Right lobe of liver (tissue), 6 donors: ENCODE measurements at places on chromosomes 3 and 15.

DNA sequence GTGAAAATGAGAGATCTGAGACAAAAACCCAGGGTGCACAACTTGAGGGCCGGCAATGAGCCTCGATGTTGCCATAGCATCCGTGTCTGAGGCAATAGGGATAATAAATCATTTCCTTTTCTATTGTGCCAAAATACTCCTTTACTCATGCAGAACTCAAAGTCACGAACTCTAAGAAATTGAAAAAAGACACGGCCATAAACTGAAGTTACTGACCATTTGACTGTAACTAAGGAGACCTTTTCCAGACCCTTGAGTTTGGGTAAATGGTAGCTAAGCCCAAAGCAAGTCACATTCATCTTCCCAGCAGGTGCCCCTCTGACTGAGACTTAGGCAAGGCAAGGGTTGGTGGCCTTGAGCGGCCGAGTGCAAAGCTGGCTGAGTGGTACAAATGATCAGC, 141.2 kb upstream of the SLCO3A1 start:
- H3K4me1 ChIP-seq: no peaks in the 10 kb centered on the region
- DNase-seq: no peak
- H3K27me3 ChIP-seq: no peaks in the 10 kb centered on the region
- H3K36me3 ChIP-seq: no peaks in the 10 kb centered on the region
- no peak overlapping the region for H3K4me3 ChIP-seq

GRCh38 chr3:12471241-12471640, 13.0 kb upstream of the TSEN2 start:
- no peak overlapping the region for H3K27ac ChIP-seq
- H3K27me3 ChIP-seq: no peaks in the 10 kb centered on the region
- H3K4me1 ChIP-seq: no peaks in the 10 kb centered on the region

DNA sequence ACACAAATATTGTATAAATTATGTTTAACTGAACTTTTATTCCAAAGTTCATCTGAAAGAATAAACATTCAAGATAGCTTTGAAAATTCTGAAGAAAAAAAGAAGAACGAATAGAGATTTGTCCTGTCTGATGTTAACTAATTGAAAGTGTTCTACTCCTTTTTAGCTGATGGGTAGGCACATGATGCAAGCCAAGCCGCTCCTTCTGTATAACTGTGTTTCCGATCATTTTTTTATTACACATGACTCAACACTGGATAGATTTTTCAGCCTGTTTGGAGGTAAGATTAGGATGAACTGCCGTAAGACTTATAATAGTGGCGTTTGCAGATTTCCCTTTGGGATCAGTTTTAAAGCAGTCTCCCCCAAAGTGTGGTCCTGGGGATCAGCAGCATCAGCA, 19.0 kb downstream of the NSUN3 start:
- H3K4me3 ChIP-seq: no peak overlapping the region
- H3K4me1 ChIP-seq: no peaks in the 10 kb centered on the region
- H3K27ac ChIP-seq: no peak overlapping the region
- no peaks in the 10 kb centered on the region for H3K36me3 ChIP-seq
- no peaks in the 10 kb centered on the region for H3K27me3 ChIP-seq
- DNase-seq: no peak

DNA sequence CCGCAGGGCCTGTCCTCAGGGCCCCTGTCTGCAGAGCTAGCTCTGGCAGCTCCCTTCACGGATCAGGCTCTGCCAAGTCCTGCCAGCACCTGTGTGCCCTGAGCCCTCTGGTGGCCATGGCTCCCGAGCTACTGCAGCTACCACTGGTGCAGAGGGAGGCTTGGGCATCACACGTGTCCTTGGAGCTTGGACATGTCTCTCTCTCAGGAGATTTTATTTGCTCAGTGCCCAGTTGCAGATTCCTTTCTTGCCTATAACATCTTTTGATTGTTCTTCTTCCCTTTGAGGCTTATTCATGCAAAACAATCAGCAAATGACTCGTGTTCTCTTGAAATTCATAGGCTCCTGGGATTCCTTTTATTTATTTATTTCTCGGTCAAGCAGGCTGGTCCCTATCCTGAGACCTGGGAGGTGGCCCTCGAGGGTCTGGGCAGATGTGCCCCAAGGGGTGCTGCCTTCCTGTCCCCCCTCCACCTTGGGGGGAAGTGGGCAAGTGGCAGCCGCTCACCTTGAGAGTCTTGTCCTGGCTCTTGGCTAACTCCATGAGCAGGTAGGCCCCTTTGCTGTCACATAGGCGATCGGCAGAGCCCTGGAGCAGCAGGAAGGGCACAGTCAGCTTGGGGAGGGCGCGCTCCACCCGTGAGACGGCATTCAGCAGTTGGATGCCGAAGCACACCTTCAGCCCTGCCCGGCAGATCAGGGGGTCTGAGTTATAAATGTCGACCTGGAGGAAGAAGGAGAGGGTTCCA, 21.9 kb downstream of the ABTB1 start:
- no peak overlapping the region for H3K27ac ChIP-seq
- no peaks in the 10 kb centered on the region for H3K27me3 ChIP-seq
- H3K36me3 ChIP-seq: peaks cover 15% of the 10 kb centered on the region
- DNase-seq: peak; percentile 89
- peaks cover 4% of the 10 kb centered on the region for H3K4me1 ChIP-seq
- H3K4me3 ChIP-seq: no peak overlapping the region

DNA sequence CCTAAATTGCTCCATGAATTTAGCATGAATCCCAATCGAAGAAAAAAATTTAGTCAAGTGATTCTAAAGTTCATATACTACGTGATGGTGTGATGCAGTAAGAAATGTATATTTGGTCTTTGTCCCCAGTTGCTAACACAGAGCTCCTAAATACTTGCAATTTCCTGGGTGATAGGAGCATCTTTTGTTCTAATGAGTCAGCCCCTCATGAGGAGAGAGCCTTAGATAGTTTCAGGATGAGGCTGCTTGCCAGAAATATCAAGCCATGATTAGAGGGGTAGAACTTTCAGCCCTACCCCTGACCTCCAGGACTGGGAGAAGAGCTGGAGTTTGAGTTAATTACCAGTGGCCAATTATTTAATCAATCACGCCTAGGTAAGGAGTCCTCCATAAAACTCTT, 170.2 kb downstream of the PDE8A start:
- H3K36me3 ChIP-seq: no peaks in the 10 kb centered on the region
- no peak overlapping the region for H3K4me3 ChIP-seq
- no peaks in the 10 kb centered on the region for H3K4me1 ChIP-seq
- DNase-seq: no peak
- no peaks in the 10 kb centered on the region for H3K27me3 ChIP-seq
- no peak overlapping the region for H3K27ac ChIP-seq

- no peak for DNase-seq
- no peaks in the 10 kb centered on the region for H3K36me3 ChIP-seq
- H3K4me1 ChIP-seq: no peaks in the 10 kb centered on the region
- no peak overlapping the region for H3K4me3 ChIP-seq
- no peaks in the 10 kb centered on the region for H3K27me3 ChIP-seq
These were observed 27.8 kb downstream of the GAP43 start for GRCh38 chr3:115651087-115651486.

- no peaks in the 10 kb centered on the region for H3K27me3 ChIP-seq
- H3K4me3 ChIP-seq: no peak overlapping the region
- DNase-seq: no peak
- no peaks in the 10 kb centered on the region for H3K36me3 ChIP-seq
These were observed 594 bp upstream of the CRABP1 start for GRCh38 chr15:78339559-78339958.

- no peak for DNase-seq
- H3K36me3 ChIP-seq: no peaks in the 10 kb centered on the region
- no peak overlapping the region for H3K4me3 ChIP-seq
- no peaks in the 10 kb centered on the region for H3K27me3 ChIP-seq
These were observed 548.3 kb upstream of the TBL1XR1 start for GRCh38 chr3:177745607-177746005.

- no peaks in the 10 kb centered on the region for H3K36me3 ChIP-seq
- H3K4me1 ChIP-seq: no peaks in the 10 kb centered on the region
- H3K27ac ChIP-seq: no peak overlapping the region
- no peak for DNase-seq
These were observed 78.1 kb upstream of the SETMAR start for GRCh38 chr3:4225005-4225471.

- no peaks in the 10 kb centered on the region for H3K36me3 ChIP-seq
- no peaks in the 10 kb centered on the region for H3K4me1 ChIP-seq
- no peak overlapping the region for H3K4me3 ChIP-seq
- no peak for DNase-seq
These were observed 8.4 kb downstream of the GALK2 start for GRCh38 chr15:49178497-49178896.

GRCh38 chr3:2735392-2735894, 374.7 kb downstream of the IL5RA start:
- no peaks in the 10 kb centered on the region for H3K36me3 ChIP-seq
- H3K4me1 ChIP-seq: no peaks in the 10 kb centered on the region
- H3K4me3 ChIP-seq: no peak overlapping the region
- no peak for DNase-seq
- no peaks in the 10 kb centered on the region for H3K27me3 ChIP-seq
- no peak overlapping the region for H3K27ac ChIP-seq
